Posterior vena cava (tissue), 2 donors: ENCODE measurements at places on chromosomes 5 and 9.

DNA sequence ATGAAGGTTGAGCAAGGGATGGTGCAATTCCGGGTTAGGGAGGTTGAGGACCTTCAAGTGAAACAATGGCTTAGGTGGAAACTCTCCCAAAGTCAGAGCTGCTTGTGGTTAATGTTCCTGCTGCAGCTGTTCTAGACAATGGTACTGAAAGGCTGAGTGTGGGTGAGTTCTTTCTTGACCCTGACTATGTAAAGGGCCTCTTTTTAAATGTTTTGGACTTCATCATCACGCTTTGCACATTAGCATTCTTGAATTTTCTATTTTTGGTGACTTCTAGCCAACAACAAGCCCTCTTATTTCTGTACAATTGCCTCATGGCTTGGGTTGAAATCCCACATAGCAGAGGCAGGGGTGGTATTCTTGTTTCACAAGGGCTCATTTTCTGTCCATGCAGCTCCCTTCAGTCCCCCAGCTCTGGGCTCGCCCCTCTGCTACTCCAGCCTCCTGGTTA is 136.3 kb upstream of the ANKRD55 start:
- DNase-seq: no peak

DNA sequence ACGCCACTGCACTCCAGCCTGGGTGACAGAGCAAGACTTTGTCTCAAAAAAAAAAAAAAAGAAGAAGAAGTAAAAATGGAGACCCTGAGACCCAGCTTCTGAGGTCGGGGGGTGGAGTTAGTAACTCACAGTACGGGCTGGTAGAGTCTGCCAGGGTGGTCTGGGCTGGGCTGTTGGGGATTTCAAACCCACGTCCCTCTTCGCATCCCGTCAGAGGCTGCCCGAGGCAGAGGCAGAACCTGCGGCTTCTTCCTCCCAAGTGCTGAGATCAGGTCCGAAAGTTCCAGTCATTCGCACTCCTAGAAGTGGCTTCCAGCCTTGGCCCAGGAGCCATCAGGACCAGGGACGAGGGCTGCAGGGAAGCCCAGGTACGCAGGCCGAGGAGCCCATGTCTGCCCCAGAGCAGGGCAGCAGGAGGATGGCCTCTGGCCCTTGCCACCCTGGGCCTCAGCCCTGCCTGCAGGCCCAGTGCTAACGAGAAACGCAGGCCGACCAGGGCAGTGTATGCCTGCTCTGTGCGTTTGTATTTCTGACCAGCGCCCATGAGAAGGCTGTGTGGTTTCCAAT is 9.9 kb upstream of the SLC2A6 start:
- peak; percentile 58 for DNase-seq

- DNase-seq: no peak
Measured at GRCh38 chr9:129602598-129603415, 18.1 kb downstream of the C9orf50 start.

DNA sequence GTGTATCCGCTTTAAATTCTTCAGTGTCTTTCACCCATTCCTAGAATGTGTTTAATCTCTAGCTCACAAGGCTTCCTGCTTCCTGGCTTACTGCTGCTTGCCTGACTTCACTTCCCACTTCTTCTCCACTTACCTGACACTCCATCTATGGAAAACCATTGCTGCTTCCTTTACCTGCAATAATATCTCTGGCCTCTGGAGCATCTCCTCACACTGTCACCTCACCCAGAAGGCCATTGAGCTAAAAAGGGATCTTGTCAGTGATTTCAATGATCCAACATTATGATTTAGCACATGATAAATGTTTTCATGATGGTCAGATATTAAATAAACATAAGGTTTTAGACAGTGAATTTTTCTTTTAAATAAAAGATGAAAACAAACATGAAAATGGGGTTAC is 281.1 kb downstream of the MRPS30 start:
- DNase-seq: no peak

DNA sequence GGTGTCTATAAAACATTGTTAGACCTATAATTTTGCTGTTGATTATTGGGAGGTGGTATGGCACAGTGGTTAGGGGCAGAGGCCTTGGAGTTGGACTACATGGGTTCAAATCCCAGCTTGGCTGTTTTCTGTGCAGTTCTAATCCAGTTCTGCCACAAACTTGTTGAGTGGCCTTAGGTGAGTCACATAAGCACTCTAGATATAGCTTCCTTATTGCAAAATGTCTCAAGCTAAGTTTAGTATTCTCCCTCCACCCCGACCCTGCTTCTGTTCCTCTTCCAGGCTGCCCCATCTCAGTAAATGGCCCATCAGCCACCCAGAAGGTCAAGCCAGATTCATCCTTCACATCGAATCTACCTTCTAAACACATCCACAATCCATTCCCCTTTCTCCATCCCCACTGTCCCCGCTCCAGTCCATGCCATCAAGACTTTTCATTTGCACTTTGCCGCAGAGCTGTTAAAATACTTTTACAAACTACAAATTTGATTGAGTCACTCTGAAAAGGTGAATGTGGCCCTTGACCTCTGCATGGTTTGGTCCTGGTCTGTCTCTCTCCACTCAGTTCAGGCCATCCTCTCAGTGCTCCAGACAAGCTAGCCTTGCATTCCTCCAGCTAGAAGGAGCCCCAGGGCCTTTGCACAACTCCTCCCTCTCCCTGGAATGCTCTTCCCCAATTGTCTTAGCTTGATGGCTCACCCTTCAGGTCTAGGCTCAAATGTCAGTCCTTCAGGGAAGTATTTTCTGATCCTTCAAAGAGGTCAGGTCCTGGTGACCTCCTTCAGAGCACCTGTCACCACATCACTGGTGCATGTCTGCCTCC is 10.0 kb upstream of the HDHD3 start:
- no peak for DNase-seq

- no peak for DNase-seq
Measured at GRCh38 chr5:116076496-116076895, 8.3 kb upstream of the COMMD10 start.

GRCh38 chr5:68433526-68433922 is 218.0 kb downstream of the PIK3R1 start:
- no peak for DNase-seq

DNA sequence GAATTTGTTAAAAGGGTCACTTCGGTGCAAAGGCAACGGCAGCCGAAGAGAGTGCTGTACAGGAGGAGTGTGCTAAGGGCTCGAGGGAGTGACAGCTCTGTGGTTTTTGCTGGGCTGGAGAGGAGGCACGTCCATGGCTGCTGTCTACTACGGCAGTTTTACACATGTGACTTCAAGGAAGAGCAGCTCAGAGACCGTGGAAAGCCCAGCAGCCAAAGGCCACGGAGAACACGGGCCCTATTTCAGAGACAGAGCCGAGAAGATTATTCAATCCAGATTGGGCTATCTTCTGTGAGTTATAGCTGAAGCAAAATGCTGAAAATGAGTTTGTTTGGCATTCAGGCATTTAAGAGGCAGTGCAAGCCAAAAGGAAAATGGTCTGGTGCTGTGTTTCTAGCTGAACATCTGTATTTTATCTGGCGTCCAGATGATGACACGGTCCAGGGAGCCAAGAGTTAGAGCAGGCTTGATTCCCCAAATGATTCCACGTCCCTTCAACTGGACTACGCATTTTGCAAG is 96.4 kb downstream of the RFK start:
- DNase-seq: peak; percentile 85

DNA sequence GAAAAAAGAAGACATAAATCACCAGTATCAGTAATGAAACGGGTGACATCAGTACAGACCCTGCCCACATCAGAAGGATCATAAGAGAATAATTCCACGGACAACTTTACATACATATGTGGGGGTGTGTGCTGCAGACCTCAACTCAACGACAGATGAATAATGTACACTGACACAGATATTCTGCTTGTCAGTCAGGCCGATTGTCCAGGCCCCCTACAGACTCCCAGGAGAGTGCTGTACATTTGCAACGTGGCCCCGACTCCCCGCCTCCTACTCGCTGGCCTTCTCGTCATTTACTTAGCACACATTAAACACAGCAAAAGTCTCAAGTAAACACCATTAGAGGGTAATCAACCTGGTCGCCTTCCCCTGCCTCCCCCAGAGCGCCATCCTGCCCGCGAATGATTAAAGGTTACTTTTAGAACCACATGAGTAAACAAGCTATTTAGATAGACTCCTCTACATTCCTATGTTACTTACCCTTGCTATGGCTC is 3.5 kb upstream of the TMED9 start:
- peak; percentile 38 for DNase-seq

DNA sequence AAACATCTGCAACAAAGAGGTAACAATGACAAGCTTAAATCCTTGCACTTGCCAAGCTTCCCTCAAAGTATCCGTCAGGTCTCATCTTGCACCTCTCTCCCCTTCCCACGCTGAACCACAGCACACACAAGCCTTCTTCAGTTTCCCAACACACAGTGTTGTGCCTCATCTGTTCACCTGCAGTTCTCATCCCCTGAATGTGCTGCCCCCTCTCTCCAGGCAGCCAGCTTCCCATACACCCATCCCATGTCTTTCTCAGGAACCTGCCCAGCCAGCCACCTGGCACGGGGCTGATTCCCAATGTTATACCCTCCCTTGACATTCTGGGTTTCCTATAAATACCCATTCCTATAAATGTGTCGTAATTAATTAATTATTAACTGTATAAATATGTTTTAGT is 314.8 kb downstream of the PRELID2 start:
- no peak for DNase-seq

DNA sequence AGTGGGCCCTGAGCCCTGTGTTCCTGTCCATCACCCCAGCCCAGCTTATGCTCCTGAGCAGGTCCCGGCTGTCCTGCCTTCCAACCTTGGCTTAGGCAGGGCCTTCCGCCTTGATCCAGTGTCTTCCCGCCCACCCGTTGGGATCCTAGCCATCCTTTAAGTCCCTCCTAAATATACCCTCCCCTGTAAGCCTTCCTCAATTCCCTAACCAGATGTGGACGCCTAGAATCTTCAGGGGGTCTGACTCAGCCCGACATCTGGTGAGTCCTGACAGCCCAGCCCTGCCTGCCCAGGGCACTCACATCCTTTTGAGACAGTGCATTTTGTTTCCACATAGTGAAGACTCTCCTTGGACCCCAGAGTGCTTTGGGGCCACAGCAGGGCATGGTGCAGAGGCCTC is 23.7 kb downstream of the SLC6A7 start:
- DNase-seq: no peak

DNA sequence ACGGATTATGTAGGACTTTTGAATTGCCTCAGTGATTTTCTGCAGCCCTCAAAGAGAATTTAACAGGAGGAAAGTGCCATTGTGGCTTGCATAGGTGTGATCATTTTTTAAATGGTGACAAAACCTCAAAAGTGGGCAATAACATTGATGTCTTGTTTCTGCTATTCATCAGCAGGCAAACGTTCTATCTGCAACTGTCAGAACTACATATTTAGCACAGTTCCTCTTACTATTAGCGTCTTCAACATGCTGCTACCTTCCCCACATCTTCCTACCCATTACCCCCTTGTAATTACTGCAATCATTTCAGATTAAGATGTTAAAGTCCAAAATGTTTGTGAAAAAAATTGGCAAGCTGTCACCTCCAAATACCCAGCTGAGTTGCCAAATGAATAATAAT is 254.6 kb downstream of the SMARCA2 start:
- DNase-seq: no peak

- DNase-seq: no peak
Measured at GRCh38 chr9:17699615-17700330, 120.9 kb downstream of the SH3GL2 start.

DNA sequence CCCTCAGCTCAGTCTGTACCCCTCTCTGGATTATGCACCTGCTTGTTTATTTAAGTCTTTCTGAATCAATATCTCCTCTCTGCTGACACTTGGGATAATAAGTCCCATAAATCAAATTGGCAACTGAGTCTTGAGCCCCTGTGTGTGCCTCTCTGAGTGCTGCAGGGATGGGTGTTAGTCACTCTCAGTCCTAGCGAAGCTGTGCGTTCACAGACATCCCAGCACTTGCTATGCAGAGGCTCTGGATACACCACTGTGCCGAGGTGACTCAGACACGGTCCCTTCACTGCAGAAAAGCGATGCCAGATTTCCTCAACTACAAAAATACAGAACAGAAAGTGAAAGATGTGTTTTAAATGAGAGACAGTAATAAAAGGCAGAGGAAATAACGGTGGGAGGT is 4.1 kb upstream of the KCNMB1 start:
- DNase-seq: no peak

GRCh38 chr5:142520885-142521284 is 165.0 kb downstream of the FGF1 start:
- no peak for DNase-seq

DNA sequence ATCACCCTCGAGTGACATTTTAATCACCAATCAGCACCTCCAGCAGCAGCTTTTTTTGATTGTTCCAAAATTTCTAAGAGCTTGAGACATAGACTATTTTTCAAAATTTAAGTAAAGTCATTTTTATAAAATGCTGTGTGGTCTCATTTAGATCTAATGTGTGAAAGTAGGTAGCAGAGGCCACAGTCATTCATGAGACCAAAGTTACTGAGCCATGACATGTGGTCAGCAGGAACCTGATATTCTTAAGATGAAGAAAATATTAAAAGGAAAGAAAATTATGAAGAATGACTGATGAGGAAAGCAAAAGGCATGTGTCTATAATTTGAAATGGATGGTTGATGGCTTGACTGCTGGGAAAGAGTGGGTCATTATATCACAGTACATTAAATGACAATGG is 7.2 kb downstream of the FREM1 start:
- DNase-seq: no peak

DNA sequence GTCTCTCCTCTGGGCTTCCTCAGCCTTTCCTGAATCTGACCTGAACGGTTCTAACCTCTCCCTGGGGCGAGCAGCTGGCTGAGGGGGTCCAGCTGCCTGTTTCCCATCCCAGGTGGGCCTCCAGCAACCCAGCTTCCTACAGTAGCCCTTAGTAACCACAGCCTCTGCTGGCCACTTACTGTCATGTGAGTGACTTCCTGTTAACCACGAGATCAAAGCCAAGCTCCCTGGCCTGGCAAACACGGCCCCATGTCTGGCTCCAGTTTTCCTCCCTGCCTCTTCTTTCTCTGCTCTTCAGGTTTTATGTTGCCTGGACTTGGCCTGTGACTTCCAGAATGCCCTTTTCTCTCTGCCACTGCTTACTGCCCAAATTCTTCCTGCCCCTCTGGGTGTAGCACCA is 47.2 kb upstream of the DAB2IP start:
- no peak for DNase-seq

DNA sequence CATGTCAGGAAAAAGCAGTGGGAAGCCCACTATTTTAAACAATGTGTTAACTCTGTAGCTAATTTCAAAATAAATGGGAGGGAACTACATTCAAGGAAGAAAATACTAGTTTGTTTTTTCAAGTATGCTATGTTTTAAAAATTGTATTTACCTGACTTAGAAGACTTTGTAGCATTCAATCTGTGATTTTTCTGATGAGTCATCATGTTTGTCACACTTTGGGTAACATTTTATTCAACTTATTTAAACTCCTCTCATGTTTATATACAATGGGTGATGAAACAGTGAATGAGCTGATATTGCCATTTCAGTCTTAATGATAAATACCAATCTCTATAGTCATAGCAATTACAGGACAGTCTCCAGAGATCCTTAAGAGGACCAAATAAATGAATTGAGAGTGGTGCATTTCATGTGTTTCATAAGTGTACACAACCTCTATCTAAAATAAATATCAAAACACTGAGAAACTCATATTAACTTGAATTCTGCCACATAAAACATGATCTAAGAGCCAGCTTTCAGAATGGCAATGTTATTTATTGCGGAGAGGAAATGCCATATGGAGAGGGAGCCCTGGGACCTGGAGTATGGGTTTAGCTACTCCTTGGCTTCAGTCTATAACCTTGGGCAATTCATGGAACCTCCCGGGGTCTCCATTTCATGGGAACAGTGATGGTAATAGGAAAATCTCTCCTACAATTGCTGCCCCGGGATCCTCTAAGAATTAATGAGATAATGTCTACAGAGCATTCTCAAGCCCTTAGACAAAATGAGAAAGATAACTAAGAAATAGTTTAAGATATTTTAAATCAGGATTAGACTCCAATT is 913.9 kb downstream of the TLE4 start:
- no peak for DNase-seq

GRCh38 chr5:128462330-128462729 is 75.7 kb downstream of the FBN2 start:
- no peak for DNase-seq
